ENCODE measurements at places on chromosomes 4 and X.
A peak's percentile ranks its signal among the peaks of the same experiment; 100 is the strongest.

DNA sequence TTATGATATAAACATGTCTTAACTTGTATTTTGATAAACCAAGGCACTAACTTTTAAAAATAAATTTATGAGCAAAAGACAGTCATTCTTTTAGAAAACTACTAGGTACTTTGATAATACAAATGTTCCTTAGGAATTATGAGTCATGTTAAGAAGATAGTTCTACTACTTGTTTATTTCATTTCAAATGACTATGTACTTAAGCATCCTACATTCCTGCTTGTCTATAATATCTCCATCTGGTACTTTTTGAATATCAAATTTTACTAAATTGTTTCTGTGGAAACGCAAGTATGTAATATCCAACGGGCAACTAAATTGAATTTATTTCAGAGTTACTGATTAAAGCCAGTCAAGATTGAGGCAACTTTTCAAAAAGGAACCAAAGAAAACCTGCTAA is 61.8 kb downstream of the CAMK2D start:
- no peak for DNase-seq

GRCh38 chr4:176052744-176053143 is 12.9 kb upstream of the WDR17 start:
- DNase-seq = no peak

GRCh38 chrX:107541244-107541643 is 87.1 kb upstream of the PRPS1 start:
- DNase-seq = no peak

GRCh38 chr4:48139691-48140090 is 5.6 kb upstream of the TXK start:
- no peak for DNase-seq

DNA sequence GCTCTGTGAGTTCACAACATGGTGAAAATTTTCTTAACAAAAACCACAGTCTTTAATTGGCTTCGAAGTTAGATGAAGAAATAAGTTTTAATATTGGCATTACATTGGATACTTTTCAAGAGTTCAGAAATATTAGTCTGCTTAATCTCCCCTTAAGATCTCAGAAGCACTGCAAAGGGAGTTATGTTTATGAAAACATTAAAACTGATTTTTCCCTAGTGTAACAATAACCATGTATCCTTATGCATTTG is 1.5 kb downstream of the SETD7 start:
- no peak for DNase-seq

DNA sequence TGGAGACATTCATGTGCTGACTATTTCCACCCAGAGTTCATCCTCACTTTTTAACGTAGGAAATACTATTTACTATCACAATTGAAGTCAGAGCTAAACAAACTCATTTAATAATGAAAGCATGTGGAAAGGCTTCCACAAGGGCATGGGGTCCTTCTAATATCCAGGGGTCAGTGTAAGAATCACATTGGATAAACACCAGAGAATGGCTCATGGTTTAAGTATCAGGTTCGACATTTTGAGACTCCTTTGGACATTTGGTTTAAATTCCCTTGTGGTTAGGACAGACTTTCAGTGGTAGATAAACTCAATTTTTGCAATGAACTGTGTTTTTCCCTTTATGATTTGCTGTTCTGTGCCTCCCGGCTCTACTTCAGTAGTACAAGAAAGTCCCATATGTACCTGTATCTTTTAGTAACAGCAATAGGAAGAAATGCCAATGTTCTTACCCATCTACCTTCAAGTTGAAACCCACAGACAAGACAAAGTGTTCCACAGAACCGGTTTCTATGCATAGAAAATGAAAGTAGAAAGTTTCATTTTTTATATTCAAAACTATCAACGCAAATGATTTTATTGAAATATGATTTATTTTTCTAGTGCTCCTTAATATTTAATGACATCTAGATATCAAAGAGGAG is 589.0 kb upstream of the FAM241A start:
- DNase-seq = peak; percentile 12

GRCh38 chrX:79366556-79366872 is 620 bp downstream of the ITM2A start:
- no peak for DNase-seq

DNA sequence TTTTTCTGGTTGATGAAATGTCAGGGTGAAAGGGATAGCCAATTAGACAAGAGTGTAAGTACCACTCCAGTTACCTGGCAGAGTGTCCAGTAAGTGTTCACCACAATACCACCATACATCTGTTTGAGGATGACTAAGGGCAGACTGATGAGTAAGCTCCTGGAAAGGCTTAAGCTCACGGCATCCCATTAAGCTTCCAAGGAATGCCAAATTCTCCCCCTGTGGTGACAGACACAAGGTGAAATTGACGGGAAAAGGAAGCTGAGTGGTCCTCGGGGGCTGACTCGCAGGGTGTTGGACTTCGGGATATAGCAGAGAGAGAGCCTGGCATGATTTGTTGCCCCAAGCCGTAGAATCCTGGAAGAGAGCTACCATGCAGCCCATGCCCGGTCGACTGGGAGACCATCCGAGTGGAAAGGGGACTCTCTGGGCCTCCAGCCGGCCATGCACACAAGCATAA is 7.6 kb upstream of the BST1 start:
- no peak for DNase-seq

- no peak for DNase-seq
These were observed 703 bp upstream of the FTSJ1 start for GRCh38 chrX:48475296-48475695.

GRCh38 chr4:74031576-74031975 is 6.9 kb downstream of the CXCL3 start:
- DNase-seq = no peak

DNA sequence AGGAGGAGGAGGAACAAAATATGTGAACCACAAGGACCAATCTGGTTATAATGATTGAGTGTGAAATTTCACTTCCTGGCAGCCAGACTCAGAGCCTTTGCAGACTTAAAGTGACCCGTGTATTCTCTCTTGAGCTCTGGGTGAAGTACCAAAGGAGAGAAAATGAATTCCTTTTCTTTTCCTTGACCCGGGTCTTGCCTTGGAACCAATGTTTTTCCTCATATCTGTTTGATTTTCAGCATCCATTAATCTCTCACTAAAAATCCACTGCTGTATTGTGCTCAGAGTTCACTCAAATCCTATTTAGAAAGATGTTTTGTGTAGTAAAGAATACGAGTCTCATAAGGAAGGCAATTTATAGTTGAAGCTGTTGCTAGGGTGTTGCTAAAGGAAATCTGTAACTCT is 78.3 kb upstream of the C1QTNF7 start:
- DNase-seq = no peak

GRCh38 chrX:33721927-33722326 is 410.2 kb downstream of the FAM47A start:
- no peak for DNase-seq

DNA sequence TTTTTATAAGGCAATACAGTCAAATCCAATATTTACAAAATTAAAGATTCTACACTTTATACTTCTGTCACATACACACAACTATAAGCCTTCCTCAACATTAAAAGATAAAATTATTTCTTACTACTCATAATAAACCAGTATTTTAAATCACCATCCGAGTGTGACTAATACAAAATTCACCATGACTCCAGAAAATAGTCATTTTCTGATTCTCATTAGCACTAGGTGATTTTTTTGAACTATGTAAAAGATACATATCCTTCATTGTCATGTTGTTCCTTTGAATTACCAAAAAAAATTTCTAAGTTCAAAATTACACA is 646 bp upstream of the SLC7A11 start:
- no peak for DNase-seq

GRCh38 chrX:46820391-46821100 is 16.3 kb upstream of the RP2 start:
- DNase-seq = no peak

DNA sequence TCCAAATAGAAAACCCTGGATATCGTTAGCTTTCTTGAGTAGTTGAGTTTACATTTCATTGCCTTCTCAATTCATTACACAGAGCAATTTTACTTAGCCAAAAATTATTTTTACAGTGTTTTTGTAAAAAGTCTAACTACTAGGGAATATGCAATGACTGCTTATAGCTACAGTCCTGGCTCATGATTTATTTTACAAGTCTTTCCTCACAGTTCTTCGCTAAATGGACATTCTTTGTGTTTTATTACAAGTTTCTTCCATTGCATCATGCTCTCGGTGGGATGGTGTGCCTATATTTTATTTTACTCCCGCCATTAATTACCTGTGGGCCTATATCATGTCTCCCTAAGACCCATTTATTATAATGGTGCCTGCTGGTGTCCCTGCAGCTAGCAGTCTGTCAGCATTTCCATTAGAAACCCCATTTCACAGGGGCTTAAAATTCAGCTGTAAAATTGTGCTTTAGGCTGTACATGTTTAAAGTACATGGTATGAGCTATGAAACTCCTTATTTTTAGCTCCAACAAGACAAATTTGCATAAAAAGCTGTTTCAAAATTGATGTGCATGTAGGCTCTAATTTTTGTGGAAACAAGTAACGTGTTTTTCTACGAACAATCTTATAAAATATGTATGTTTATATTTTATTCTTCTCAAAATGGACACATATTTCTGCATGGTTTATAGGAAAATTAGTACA is 227.4 kb downstream of the SLC7A11 start:
- DNase-seq = no peak

- no peak for DNase-seq
These were observed 28.6 kb downstream of the MAGEB1 start for GRCh38 chrX:30275498-30275897.

DNA sequence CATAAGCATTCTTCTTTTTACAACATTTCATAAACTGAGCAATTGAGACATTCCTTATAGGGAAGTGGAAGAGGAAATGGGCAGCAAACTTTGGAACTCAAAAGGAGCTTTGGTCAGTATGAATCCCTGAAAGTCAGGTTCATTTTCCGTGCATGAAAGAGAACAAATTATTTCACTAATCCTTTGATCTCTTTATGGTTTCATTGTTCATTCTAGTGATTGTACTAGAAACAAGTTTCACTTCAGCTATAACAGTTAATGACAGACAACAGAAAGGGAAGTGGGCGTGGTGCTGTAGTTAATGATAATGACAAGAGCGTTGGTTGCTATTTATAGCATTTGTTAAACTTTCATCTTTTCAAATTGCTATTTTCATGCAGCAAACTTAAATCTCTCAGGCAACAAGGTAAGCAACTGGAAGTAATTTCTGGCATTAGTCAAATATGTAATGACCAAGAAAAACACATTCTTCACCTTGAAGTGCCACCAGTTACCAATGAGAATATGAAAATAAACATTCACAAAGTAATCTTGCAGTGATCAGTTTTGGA is 98.4 kb downstream of the AREG start:
- DNase-seq = no peak

GRCh38 chr4:161767116-161767515 is 396.7 kb downstream of the FSTL5 start:
- DNase-seq = no peak

DNA sequence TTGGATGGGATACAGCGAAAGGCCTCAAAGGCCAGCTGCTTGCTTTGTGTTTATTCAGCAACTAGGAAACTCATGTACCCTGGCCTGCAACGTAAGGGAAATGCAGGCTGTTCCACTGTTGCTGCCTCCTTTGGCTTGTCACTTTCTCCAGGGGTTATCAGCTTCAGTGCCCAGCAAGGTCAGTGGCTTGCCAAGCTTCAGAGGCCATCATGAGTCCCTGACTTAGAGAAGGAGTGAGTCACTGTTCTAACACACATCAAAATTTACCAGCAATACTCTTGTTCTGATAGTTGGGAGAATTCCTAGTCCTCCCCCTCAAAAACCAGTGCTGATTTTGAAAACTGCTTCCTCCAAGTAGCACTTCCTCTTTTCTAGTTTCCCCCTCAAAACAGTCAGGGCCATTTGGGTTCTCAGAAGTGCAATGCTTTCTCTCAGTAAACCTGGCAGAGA is 250.8 kb downstream of the ARHGAP24 start:
- DNase-seq = no peak

GRCh38 chr4:159070742-159071141 is 32.1 kb upstream of the RAPGEF2 start:
- DNase-seq = peak; percentile 79

GRCh38 chrX:104913348-104913747 is 307.1 kb downstream of the TEX13A start:
- DNase-seq = no peak

DNA sequence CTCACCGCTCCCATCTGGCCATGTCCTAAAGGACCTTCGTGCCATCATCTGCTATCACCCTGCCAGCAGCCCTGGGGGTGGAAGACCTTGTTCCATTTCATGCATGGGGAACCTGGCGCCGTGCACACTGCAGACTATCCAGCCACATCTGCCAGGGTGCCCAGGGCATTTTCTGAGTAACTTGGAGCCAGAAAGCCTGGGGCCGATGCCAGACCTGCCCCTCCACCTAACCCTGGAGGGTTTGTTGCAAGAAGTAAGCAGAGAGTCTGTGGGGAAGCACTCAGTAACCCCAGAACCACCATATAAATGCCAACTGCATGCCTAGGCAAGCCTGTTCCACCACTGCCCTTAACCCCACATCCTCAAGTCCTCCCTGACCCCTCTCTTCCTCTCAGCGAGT is 7.3 kb downstream of the HAUS7 start:
- no peak for DNase-seq

DNA sequence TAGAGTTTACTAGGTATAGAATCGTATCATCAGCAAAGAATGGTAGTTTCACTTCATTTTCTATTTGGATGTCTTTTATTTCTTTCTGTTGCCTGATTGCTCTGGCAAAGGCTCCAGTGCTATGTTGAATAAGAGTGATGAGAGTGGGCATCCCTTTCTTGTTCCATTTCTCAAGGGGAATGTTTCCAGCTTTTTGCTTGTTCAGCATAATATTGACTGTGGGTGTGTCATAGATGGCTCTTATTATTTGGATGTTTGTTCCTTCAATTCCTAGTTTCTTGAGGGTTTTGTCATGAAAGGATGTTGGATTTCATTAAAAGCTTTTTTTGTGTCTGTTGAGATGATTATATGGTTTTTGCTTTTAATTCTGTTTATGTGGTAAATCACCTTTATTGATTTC is 1114.5 kb downstream of the RAPGEF2 start:
- DNase-seq = no peak

DNA sequence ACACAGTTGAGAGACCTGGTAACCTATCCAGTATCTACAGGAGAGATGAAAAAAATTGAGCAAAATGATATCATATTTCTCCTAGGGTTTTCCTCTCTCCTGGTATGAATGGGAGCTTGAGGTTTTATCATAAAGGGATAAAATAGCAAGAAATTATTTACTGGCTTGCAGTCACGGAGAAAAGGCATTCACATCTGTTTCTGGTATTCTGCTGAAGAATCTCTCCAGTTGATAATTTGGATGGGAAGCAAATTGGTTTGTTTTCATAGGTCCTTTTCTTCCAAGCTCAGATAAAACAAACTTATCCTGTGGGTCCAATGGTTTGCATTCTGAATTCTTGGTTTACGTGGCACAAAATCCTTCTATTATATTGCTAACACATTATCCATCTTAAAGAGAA is 83.1 kb upstream of the GYPA start:
- DNase-seq = no peak

DNA sequence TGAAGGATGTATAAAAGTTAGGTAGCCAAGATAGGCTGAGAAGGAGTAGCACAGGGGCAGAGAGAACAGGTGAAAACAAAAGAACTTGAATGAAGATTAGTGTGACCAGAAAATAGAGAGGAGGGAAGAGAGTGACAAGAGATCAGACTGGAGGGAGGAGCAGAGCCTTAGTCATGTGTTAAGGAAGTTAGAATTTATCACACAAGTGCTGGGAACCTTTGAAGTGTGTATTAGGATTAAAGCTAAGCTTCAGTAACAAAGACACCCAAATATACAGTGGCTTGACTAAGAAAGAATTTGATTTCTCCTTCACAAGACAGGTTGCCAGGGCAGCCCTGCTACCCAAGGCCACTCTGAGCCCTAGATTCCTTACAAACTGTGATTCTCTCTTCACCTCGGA is 10.7 kb upstream of the CCDC149 start:
- no peak for DNase-seq

Data from fibroblast of the conjunctiva (primary cell).